ENCODE measurements at places on chromosomes 3 and 15.

DNA sequence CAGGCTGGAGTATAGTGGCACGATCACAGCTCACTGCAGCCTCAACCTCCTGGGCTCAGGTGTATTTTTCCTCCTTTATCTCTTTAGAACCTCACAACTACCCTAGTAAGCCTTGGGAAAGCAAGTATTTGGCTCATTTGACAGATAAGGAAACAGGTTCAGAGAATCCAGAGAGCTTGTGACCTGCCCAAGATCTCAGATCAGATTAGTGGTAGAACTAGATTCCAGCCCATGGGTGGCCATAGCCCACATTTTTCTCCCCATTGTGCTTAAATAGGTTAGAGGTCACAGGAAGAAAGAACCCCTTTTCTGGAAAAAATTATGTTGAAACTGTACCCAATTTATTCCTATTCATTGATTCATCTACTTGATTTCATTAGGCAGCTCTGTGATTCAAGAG, 64.3 kb downstream of the TSC22D2 start:
- DNase-seq = no peak

- no peak for DNase-seq
These were observed 429 bp upstream of the LOXL1 start for GRCh38 chr15:73925848-73926218.

GRCh38 chr3:45599984-45600650, 5.6 kb downstream of the LIMD1 start:
- DNase-seq = no peak

DNA sequence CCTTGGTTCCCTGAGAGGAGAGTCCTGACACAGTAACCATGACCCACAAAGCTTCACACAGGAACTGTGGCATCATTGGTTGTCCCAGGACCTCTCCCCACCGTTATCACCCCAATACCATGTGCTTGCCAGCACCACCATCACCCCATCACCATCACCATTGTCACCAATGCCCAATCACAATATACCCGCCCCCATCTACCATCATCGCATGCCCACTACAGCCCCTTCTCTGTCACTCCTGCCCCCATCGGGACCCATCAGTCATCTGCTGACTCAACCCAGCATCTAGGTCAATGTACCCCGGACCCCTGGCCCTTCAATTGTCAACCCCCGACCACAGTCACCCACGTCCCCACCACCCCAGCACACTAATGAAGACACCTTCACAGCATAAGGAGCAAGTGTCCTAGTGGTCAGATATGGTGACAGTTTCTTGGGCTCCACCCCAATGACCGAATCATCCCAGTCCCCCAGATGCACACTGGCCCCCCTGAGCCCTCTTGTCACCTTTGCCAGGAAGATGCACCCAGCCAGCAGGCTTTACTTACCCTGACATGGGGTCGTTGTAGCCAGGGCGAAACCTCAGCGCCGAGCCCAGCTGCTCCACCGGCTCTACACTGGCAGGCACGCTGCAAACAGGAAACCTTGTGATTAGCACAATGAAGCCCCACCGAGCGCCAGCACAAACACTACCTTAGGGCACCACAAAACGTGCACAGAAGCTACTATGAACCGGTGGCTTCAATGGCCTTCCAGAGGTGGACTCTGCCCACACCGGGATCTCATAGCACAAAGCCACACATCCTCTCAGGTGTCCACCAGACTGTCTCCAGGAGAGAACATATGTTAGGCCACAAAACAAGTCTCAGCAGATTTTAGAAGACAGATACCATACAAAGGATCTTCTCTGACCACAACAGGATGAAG, 25.1 kb downstream of the SHISA5 start:
- no peak for DNase-seq

- DNase-seq = peak; percentile 42
These were observed 603 bp downstream of the EIF1B start for GRCh38 chr3:40309925-40310695.

GRCh38 chr3:87771337-87772192, 287.2 kb downstream of the CGGBP1 start:
- no peak for DNase-seq

DNA sequence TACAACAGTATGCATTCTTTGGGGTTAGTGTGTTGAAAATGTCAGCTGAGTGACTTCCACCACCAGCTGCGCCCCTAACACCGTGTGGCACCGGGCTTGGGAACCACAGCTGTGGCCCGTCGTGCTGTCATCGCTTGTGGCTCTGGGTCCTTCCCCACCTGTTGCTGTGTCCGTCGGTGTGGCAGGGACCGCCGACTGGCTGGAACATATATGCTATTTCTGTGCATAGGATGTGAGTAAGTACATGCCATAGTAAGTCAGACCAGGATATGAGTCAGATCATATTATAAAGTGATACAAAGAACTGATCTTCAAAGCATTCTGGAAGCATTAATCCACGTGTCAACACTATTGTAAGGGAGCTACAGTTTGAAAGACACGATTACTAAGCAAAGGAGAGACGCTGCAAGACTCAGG, 31.9 kb downstream of the EHD4 start:
- no peak for DNase-seq

GRCh38 chr3:55014081-55014480, 86.2 kb upstream of the LRTM1 start:
- DNase-seq = no peak

DNA sequence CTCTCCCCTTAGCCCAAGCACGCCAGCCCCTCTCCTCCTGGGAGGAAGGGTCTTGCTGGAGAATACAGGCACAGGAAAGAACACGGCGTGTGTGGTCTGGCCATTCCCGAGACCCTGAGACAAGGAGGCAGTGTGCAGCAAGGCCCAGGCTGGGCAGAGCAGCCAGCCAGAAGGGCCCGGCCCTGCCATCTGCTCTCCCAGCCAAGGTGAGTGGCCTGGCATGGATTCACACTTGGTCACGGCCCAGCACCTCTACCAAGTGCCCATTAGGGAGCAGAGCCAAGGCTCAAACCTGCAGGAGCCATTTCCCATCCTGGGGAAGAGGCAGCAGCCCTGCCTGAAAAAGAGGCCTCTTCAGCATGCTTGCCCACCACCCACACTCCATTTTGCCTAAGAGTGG, 28.6 kb downstream of the MEGF11 start:
- no peak for DNase-seq

DNA sequence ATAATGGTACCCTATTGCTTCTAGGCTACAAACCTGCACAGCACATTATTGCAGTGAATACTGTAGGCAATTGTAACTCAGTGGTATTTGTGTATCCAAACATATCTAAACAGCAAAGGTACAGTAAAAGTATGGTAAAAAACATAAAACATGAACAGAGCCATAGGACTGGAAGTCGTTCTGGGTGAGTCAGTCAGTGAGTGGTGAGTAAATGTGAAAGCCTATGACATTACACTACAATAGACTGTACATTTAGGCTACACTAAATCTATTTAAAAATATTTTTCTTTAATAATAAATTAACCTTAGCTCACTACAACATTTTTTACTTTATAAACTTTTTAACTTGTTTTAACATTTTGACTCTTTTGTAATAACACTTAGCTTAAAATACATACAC, 21.3 kb downstream of the RAB6B start:
- DNase-seq = no peak

GRCh38 chr3:175149675-175150074, 290.5 kb downstream of the NAALADL2 start:
- DNase-seq = no peak

- DNase-seq = no peak
These were observed 7.3 kb downstream of the C3orf70 start for GRCh38 chr3:185145511-185145910.

GRCh38 chr15:58043192-58043903, 22.2 kb downstream of the ALDH1A2 start:
- DNase-seq = no peak

GRCh38 chr15:34943711-34944110, 25.8 kb downstream of the AQR start:
- DNase-seq = no peak

- DNase-seq = no peak
These were observed 30.3 kb upstream of the POLG start for GRCh38 chr15:89364741-89365450.

- DNase-seq = no peak
These were observed 30.2 kb upstream of the SLCO2A1 start for GRCh38 chr3:134059671-134060560.

DNA sequence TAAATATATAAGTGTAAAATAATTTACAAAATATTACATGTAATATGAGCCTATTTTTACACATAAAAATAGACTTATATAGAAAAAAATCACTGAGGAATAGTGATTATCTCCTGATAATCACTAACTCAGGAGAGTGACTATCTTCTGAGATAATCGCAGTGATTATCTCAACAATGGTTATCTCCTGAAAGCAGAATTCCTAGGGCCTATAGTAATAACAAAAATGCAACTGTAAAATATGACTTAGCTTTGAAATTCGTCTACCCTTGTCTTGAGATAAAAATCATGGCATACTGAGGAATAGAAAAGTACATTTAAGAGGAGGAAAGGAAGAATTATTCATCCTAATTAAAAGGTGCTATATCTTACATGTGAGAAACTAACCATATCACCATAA, 117.0 kb upstream of the ASB14 start:
- no peak for DNase-seq

DNA sequence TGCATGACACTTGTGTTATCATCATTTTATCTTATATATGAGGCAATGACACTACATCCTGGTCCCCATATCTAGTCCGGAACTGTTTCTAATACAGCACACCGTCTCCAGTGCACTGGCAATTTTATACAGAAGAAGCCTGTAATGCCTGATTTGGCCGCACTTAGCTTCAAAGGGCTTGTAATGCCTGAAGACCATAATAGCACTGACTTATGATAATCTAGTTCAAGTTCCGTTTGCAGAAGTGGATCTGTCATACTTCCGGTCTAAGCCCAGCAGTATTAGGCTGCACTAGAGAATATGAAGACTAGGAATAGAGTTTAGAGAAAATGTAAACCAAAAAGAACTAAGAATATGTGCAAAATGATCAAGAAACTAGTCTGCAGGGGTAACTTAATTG, 1.3 kb downstream of the BNIP2 start:
- DNase-seq = no peak

DNA sequence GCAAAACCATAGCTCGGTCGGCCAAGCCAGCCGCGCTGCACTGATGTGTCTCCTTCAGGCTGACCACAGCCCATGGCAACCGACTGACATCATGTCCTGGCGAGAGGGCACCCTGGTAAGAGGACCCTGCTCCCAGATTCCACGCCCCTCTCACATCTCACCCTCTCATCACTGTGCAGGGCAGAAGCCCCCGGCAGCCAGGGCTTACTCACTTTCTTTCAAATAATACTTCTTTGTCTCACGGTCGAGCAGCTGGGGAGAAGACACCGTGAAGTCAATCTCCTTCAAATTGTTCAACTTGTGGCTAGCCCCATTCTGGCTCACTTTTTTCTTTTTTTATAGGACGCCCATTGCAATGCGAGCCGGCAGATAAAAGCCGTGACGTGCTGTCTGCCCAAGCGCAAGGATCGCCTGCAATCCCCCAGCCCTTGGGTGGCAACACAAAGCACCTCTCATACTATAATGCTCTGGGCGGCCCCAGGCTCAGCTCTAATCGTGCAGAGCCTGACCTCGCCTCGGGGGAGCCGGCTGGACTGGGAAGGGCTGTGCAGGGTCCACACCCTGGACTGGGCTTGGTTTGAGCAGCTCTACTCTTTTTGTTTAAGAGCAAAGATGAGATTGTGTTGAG, 33.6 kb downstream of the VGLL4 start:
- DNase-seq = peak; percentile 37

- DNase-seq = no peak
These were observed 39.4 kb upstream of the LMOD3 start for GRCh38 chr3:69161587-69162307.

- no peak for DNase-seq
These were observed 76.3 kb downstream of the THBS1 start for GRCh38 chr15:39657181-39657580.

DNA sequence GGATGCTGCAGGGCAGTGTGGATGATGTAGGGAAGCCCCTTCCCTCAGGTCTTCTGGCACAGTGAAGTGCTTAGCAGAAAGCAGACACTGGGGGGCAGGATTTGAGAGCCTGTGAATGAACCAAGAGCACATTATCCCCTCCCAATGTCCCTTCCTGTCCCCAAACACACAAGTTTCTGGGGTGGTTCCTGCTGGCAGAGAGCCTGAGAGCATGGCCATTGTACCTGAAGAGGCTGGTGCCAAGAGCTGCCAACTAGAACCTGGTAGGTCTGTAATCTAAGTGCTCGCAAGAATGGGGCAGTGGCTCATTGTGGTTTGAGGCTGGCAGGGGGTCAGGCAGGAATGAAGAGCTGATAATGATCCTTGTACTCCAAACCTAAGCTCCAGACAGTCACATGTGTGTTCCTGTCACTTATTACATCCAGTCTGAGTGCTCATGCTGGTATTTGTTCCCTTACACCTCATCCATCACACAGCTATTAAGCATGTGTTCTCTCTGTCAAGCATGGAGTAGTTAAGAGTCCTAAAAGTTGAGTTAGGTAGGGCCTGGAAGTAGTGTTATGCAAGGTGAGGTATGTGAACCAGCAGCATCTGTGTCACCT, 6.7 kb upstream of the CCR1 start:
- no peak for DNase-seq

- no peak for DNase-seq
These were observed 5.2 kb upstream of the EBLN2 start for GRCh38 chr3:73056014-73056844.

GRCh38 chr3:171165499-171165921, 139.0 kb upstream of the SLC2A2 start:
- DNase-seq = no peak

DNA sequence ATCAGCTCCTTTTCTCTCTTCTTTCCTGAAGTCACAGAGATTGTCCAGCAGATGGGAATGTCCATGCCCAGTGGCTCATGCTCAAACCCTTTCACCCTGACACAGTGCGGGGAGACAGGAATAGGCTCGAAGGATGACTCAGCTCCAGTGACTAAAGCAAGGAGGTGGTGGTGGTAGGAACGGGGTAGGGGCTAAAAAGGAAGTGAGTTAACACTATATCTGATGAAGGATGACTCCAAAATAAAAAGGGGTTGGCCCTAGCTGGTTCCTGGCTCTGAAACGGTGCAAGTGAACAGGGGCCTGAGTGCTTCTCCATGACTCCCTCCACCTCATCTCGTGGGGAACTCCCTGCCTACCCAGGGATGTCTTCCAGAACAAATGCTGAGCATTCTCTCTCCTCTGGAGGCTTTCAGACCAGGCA, 167.4 kb upstream of the LPP start:
- no peak for DNase-seq

GRCh38 chr3:177830411-177830849, 633.1 kb upstream of the TBL1XR1 start:
- no peak for DNase-seq

DNA sequence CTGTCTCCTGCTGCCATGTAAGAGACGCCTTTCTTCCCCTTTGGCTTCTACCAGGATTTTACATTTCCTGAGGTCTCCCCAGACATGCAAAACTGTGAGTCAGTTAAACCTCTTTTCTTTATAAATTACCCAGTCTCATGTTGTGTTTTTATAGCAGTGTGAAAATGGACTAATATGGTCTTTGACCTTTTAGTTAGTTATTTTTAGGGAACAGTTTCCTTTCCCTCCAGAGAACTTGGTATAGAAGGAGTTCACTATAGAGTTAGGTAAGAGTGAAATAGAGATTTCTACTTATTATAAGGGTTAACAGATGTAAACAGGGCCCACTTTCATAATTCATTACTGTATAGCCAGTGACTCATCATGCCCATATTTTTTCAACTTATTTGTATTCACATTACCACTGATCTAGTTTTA, 170.9 kb downstream of the UNC13C start:
- DNase-seq = no peak

Data from heart right ventricle (tissue), 16 donors.